ENCODE measurements at places on chromosomes 2 and 18. TPM values are rescaled to one million over a fixed set of nuclear protein-coding genes. Genes with fewer than 3 reads are reported as not detected.

TTC39C gene
- 46.7 TPM for total RNA-seq

ELOA2 gene
- not detected for total RNA-seq

ZNF521 gene
- total RNA-seq: 20.4 TPM

HOXD13 gene
- 1.1 TPM for total RNA-seq

ZNF804A gene
- not detected for total RNA-seq

AFF3 gene
- 4.5 TPM for total RNA-seq

OTOS gene
- total RNA-seq: not detected

FHOD3 gene
- 5.4 TPM for total RNA-seq

CCDC121 gene
- total RNA-seq: 2.2 TPM

RAD51AP2 gene
- total RNA-seq: not detected

LRRTM4 gene
- total RNA-seq: 0.55 TPM

RESP18 gene
- total RNA-seq: not detected

FAM110C gene
- 1.4 TPM for total RNA-seq

IL36B gene
- total RNA-seq: not detected

DNA sequence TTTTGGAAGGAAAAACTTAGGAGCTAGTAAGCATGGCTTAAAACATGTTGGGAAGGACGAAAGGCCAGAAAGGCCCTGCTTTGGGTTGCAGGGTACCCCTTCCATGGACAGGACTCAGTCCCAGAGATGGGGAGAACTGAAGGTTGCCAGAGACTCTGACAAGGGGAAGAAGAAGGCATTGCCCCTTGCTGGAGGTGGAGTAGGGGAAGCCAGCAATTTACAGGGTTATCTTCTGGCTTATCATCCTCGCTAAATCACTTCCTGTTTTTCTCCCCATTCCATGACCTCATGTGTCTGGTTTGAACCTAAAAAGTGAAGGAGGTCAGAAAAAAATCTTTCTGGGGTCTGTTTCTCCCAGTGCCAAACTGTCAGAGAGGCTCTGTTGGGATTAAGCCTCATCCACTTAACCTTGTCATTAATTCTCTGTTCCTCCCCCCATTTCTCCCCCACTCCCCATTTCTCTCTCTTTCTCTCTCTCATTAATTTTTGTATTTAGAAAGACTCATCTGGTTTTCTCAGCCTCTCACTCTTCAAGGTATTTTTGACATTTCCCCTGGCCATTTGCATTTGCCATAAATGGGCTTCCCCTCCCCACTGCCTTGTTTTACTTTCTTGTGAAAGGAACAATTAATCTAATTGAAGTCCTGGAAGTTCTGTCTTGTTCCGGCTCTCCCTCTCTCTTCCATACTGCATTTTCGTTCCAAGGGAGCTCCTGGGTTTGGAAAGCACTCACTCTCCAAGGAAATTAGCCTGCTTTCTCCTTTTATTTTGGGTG lies 17.4 kb downstream of the NRP2 start:
- DNase-seq: no peak

GRCh38 chr2:227401550-227401949 lies 13.8 kb upstream of the SCYGR1 start:
- DNase-seq: no peak

- no peak for DNase-seq
Measured at GRCh38 chr2:144801766-144802165, 281.8 kb upstream of the ZEB2 start.

DNA sequence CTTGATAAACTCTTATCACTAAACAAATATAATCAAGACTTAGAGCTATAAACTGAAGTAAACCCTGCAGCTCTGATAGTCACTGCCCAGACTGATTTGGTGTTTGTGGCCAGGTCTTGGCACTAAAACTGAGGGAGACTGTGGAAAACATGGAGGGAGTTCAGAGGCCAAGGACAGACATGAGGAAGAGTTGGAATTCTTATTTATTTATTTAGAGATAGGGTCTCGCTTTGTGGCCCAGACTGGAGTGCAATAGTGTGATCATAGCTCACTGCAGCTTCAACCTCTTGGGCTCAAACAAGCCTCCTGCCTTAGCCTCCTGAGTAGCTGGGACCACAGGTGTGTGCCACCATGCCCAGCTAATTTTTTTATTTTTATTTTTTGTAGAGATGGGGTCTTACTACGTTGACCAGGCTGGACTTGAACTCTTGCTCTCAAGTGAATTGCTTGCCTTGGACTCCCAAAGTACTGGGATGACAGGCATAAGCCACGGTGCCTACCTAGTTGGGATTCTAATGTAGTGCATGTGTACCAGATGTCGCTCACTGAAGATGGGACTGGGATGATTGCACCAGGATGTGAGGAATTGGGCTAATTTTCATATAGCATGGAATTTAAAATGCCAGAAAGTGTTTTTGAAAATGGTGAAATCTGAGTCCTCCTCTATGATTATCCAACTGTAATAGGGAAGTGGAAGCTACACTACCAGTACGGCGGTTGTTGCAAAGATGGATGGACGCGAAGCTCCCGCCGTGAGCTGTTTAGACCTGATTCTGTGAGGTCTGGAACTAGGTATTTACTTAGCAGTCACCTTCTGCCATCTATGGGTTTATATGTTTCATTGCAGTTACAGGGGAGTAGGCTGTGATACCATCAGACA lies 52.7 kb upstream of the CTLA4 start:
- DNase-seq: no peak

DNA sequence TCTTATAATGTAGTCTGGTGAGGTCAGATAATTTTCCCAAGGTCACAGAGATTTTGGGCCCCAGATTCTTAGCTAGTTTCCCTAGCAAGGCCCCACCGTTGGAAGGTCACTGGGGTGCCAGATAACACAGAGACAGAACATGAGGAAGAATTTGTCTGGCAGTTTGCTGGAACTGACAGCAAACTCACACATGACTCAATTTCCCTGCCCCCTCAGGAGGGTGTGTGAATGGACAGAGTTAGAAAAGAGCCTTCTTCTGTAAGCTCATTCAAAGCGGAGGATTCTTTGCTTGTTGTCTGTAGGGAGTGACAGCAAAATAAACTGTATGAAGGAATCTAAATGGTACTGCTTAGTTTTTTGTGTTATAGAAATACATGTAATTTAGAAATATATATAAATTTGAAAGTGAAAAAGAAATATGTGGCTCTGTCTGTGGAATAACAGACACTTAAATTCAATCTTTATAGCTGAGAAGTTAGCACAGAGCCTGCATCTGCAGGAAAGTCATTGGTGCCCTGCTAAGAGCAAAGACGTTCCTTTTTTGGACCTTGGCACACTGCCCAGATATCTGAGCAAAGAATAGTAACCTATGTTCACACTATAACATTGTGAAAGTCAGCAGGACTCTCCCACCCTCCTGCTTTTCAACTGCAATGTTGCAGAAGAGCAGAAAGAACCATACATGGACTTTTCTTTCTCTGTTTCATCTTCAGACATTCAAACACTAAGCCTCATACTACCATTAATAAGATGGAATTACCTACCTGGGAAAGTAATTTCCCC lies 2.1 kb downstream of the MDH1 start:
- DNase-seq: no peak

- no peak for DNase-seq
Measured at GRCh38 chr18:8499810-8500675, 109.2 kb upstream of the RAB12 start.

- DNase-seq: no peak
Measured at GRCh38 chr18:26867471-26867870, 2.0 kb upstream of the AQP4 start.

GRCh38 chr2:211454679-211455078 lies 898.3 kb downstream of the CPS1 start:
- no peak for DNase-seq

GRCh38 chr2:42653908-42654445 lies 85.5 kb downstream of the MTA3 start:
- no peak for DNase-seq

DNA sequence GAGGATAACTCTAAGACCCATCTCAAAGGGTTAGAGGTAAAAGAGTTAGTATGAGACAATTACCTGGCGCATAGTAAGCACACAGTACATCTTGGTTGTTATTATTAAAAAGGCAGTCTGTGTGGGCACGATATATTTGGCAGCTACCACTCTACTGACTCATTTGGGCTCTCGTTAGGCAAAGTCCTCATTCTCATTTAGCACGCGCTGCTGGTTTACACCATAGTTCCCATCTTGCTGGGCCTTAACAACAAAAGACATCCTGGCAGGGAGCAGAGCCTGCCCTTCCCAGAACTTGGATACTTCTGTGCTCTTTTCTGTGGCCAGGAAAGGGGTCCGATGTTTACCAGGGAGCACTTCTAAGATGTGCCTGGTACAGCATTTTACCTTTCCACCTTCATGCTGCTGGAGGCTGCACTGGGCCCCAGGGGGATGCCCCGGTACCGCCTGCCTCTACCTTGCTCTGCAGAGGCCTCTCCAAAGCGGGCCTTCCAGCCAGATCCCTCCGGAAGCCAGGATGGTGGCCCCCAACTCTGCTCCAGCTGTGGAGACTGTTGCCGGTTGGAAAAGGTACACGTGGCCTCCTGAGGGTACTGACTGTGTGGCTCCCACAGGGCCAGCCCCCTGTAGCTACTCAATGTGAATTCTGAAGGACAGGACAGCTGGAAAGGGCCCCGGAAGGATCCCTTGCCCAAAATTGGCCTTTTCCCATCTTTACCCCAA lies 15.0 kb downstream of the GLI2 start:
- peak; percentile 85 for DNase-seq

DNA sequence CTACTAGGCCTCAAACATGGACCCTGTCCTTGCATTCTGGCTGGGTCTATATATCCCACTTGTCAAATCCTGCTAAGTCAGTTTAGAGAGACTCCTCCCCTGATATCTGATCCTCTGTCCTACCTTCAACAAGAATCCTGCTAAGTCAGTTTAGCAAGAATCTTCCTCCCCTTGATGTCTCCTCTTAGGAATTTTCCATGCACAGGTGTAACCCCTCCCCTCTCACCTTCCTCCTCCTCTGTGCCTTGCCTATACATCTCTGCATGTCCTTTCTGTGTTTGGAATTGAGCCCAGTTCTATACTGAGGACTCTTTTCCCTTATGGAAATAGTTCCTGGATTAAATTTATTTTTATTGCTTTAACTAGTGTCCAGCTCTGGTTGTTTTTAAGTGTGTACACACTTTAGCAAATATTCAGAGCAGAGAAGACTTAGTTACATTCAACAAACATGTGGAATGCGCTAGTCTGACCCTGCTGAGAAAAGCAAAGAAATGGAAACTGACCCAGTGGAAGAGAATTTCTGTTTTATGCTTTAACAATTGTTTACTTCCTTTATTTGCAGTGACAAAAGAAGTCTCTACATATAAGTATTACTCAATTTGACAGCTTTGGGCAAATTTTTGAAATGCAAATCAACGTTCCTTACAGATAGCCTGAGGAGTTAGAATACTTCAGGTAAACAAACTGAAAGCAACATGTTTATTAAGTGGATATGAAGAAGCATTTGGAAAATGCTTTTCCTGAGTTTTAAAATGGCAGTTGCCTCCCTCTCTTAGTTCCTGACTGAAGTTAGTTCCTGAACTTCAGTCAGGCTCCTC lies 80.6 kb downstream of the RIT2 start:
- no peak for DNase-seq

GRCh38 chr2:121539750-121540469 lies 9.2 kb downstream of the RNU4ATAC start:
- no peak for DNase-seq

GRCh38 chr2:72276876-72277275 lies 129.2 kb upstream of the CYP26B1 start:
- DNase-seq: no peak

- no peak for DNase-seq
Measured at GRCh38 chr2:39658371-39658770, 7.3 kb upstream of the TMEM178A start.

GRCh38 chr18:70181015-70181414 lies 24.5 kb downstream of the RTTN start:
- no peak for DNase-seq

DNA sequence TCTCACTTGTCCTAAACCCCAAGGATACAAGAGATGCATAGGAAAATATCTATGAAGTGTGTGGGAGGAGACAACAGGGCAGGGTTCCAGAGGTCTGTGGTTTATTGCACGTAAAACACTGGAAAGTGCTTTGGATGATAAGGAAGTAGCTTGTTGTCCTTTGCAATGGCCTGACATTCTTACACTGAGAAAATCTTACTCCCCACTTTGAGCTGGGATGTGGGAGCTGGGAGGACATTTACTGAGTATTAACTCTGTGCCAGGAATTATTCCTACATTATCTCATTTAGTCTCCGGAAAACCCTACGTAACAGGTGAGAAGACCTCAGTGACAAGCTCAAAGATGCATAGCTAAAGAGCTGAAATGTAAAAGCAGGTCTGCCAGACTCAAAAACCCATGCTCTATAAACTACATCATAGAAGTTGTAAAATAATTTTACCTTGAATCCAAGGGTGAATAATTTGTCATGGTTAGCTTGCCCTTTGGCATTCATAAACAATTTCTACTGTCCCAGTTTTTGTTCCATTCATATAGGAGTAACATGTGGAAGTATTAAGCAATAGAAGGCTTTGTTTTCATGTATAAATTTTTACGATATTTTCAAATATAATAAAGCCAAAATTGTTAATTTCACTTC lies 9.2 kb upstream of the GALNT3 start:
- DNase-seq: no peak

GRCh38 chr2:170462433-170463205 lies 252.5 kb upstream of the SP5 start:
- DNase-seq: no peak

GRCh38 chr18:57433934-57434535 lies 1.1 kb upstream of the ONECUT2 start:
- no peak for DNase-seq

DNA sequence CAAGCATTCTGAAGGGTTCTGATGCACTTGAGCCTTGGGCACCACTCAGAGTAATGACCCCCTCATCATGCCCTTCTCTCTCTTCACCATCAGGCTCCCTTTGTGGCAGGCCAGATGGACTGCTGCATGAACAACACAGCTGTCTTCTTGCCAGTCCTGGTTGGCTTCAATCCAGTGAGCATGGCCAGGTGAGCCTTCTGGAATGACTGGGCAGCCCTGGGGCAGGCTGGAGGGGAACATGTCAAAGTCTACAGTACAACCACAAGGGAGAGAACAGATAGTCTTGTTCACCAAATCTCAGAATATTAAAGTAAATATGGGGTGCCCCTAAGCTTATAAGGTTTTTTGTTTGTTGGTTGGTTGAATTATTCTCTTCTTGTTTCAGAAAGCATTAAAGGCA lies 4.4 kb downstream of the GCKR start:
- no peak for DNase-seq

DNA sequence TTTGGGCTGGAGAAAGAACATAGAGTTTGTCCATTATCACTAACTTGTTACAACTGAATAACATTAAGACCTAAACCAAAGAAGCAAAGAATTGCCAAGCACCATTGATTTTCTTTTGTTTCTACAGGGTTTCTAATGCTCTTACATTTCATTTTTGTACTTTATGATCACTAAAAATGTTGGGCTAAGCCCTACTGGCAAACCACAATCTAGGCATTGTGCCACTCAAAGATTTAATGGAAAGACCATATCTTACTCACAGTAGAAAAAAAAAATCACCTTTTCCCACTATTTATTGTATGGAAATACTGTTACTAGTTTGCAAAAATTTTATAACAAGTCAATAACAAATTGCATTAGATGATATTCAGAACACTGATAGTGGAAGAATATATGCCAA lies 447.4 kb upstream of the PKDCC start:
- DNase-seq: no peak

- DNase-seq: no peak
Measured at GRCh38 chr2:191926671-191927070, 79.8 kb upstream of the CAVIN2 start.

Data from mesenteric fat pad (tissue), 1 donor.